ENCODE measurements at places on chromosomes 12 and 14.
A peak's percentile ranks its signal among the peaks of the same experiment; 100 is the strongest.

DNA sequence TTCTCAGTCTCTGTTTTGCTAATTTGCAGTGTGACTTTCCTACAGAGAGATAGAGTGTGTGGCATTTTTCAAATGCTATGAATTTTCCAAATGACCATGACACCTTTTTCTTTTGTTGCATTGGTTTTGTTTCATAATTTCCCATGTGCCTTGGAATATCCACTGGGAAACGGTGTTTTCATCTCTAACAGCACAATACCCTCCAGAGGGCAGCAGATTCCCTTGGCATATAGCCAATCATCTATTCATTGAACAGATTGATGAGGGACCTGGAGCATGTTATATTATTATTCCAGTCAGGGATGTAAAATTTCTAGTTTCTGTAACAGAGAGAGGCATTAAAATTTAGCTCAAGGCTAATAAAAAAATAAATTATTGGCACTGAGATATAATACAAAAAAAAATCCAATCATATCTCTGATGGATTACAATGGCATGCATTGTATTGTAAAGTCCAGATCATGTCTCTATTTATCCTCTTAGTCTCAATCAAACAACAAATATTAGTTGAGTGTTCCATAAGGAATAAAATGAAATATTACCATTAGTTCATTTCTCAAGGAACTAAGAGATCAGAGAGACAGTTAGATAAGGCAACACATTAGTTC is 29.6 kb upstream of the NTN4 start:
- DNase-seq, result no peak

GRCh38 chr14:61368781-61369453 is 47.5 kb downstream of the PRKCH start:
- DNase-seq, result no peak

GRCh38 chr12:47350062-47350408 is 270.3 kb upstream of the AMIGO2 start:
- DNase-seq, result no peak

DNA sequence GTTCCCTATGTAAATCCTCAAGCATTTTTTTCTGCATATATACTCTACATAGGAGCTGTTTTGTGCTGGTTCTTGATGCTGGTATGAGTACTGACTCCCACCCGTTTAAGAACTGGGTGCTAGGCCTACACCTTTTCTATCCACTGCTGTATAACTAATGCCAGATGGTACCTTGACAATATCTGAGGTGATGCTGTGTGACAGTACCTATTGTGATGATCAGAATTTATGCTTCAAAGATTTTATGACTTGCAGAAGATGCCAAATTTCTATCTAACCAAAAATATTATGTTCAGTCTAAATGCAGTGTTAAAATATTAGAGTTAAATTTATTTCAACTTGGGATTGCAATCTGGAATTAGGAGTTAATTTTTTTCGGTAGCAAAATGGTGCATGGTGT is 272.3 kb upstream of the NOVA1 start:
- no peak for DNase-seq

DNA sequence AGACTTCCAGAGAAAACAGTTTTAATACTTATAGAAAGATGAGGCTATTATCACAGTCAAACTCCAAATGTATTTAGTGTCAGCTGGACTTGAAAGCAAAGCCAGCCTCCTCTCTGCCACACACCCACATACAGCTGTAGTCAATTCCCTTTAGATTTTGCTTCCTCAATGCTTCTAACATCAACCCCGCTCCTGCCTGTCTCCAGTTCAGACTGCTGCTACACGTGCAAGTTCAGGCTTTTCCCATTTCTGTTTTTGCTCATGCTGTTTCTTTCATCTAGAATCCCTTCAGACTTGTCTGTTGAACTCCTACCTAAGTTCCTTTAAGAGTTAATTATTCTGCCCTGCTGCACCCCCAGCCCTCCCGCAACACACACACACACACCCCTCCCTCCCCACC is 380.0 kb downstream of the KCNH5 start:
- DNase-seq, result no peak

GRCh38 chr14:91647856-91648255 is 84.0 kb downstream of the CATSPERB start:
- DNase-seq, result no peak

DNA sequence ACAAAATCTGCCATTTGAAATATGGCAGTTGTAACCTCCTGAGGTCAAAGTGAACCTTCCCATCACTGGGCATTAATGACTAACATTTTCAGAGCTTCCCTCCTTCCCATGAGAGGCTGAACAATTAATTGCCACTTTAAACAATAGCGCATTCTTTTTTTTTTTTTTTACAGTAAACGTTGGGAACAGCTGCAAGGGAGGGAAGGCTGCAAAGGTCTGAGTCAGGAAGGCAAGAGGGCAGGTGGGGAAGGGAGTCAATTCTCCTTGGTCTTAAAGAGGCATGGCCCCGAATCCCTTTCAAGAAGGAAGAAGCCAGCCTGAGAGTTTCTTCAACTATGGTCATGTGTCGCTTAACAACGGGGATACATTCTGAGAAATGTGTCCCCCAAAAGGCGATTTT is 41.0 kb upstream of the PLEKHG3 start:
- no peak for DNase-seq

GRCh38 chr14:95236221-95236620 is 78.9 kb upstream of the DICER1 start:
- no peak for DNase-seq

- DNase-seq, result peak; percentile 50
Measured at GRCh38 chr14:22980672-22981089, 1.7 kb downstream of the AJUBA start.

GRCh38 chr14:53622447-53622846 is 334.2 kb downstream of the BMP4 start:
- no peak for DNase-seq

DNA sequence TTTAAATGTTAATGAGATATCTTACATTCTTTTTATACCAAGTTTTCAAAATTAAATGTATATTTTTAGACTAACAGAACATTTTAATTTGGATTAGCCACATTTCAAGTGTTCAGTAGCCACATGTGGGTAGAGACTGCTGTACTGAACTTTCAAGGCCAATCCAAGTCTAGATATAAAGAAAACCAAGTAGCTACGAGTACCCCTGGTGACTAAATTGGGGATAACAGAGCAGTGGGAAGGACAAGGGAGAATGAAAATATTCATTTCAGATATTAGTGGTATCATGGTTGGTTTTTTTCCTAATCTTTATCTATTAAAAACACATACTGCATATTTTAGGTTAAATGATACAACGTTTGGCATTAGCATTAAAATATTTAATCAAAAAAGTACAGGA is 69.4 kb upstream of the RHOJ start:
- no peak for DNase-seq

GRCh38 chr14:105203057-105203531 is 22.0 kb upstream of the NUDT14 start:
- peak; percentile 79 for DNase-seq

DNA sequence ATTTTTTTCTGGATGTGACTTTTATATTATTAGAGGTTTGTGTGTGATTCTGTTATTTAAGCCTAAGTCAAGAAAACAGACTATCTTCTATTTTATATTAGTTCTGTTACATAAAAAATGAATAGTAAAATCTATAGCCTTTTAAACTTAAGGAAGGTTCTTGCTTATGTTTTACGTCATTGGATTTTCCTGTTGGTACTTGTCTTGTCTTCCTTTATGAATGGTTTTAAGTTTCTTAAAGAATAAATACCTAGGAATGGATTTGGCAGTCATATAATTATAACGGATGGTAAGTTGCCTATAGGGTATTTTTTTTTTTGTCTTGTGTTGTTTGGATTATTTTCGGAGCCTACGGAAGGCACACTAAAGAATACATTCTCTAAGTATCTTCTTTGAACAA is 161.8 kb upstream of the PTPRQ start:
- DNase-seq, result no peak

DNA sequence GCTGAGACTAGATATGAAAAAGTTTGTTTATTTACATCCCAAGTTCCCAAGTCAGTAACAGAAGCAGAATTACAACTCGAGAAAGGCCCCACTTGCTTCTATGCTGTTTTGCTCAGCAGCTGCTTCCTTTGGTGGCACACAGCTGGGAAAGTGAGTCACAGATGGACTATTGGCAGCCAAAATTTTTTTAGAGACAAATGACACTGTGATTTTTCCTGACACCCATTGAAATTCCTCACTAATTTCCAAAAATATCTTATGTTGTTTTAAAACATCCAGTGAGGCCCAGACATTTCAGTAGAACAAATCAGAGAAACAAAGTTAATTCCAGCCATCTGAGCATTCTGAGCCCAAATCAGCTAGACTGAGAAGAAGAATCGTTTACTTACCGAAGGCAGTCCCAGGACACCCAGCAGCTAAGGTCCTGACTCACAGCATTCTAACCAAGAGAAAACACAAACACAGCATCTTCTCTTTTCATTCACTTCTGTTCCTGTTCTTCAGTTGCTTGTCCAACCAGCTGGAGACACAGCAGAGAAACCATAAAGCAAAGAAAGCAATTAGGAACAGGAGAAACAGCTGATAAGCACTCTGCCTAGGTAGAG is 188.3 kb downstream of the DAD1 start:
- no peak for DNase-seq

DNA sequence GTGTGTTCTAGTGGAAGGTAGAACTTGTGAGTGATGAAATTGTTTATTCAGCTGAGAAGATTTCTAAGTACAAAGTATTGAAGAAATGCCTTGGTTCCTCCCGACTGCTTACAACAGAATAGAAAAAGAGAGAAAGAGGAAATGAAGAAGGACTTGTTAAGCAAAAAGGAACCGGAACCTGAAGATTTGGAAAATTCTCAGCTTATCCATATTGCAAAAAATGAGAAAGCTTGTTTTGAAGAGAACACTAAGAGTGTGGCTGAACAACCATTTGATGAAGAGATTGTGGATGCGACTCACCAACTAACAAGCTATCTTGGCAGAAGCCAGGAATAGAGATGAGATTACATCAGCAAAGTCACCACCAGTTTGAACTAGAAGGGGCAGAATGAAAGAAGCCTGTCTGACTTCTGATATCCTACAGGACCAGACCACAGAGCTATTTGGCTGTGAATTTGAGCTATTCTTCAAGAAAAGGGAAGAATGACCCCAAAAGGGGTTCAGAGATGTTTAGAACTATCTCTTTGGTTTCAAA is 15.1 kb downstream of the NDUFA9 start:
- no peak for DNase-seq

DNA sequence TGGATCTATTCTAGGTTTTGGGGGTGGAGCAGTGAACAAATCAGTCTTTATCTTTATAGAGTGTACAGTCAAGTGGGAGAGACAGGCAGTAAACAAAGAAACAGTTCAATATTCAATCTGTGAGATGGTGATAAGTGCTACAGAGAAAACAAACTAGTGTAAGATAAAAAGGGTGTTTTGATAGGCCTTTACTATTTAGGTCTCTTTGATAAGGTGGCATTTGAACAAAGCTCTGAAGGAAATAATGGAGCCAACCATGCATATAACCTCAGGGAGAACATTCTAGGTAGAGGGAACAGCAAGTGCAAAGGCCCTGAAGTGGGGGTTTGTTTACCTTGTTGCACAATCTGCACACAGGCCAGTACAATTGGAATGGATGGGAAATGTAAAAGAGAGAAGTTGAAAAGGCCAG is 47.3 kb downstream of the PTPN11 start:
- DNase-seq, result no peak

GRCh38 chr14:56358275-56358674 is 221.3 kb upstream of the TMEM260 start:
- DNase-seq, result no peak

GRCh38 chr14:53942970-53943750 is 13.5 kb downstream of the BMP4 start:
- no peak for DNase-seq

GRCh38 chr14:60958146-60958545 is 22.7 kb downstream of the TRMT5 start:
- DNase-seq, result no peak

GRCh38 chr12:65696227-65696626 is 128.1 kb upstream of the HMGA2 start:
- DNase-seq, result no peak

DNA sequence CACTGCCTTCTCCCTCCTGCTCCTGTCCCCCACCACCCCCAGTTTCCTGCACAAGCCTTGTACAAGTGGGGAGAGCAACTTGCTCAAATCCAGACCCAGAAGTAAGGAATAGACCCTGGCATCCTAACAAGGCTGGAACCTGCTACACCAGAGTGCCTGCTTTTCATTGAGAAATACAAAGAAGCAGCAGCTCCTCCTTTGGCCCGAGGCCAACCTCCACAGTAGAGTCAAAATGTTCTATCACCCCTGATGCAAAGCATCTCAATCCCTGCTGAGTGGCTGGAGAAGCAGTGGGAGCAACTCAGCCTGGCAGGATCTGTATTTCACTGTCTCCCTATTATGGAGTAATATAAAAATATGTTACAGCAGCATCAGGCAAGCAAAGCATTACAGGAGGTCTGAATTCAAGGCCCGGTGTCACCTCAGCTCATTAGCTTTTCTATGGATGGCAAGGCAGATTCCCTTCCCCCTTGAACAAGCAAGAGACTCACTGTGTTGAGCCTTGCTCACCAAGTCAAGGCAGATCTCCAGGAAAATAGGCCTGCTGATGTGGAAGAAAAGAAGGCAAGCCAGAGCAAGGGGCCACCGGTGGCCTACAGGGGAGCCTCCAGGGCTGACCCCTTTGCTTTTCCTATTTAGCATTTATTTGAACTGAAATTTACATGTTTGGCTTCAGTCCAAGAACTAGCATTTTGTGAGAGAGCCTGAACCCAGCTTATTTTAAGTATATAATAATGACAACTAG is 186.3 kb upstream of the EGLN3 start:
- no peak for DNase-seq

GRCh38 chr12:95216711-95217376 is 423 bp downstream of the FGD6 start:
- no peak for DNase-seq

- DNase-seq, result no peak
Measured at GRCh38 chr14:49951691-49952345, 58.9 kb downstream of the ARF6 start.

DNA sequence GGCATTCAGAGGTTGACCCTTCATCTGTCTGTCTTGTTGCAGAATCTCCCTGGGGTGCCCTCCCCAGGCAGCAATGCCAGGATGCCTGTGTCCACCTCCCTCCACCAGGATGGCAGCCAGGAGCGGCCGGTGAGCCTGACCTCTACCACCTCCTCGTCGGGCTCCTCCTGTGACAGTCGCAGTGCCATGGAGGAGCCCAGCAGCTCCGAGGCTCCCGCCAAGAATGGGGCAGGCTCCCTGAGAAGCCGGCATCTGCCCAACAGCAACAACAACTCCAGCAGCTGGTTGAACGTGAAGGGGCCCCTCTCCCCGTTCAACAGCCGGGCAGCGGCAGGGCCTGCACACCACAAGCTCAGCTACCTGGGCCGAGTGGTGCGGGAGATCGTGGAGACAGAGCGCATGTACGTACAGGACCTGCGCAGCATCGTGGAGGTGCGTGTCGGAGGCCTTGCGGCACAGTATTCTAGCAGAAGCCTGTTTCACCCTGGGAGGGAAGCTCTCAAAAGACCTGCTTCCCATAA is 23.4 kb downstream of the PLEKHG3 start:
- DNase-seq, result no peak

GRCh38 chr14:104787736-104788135 is 7.8 kb downstream of the AKT1 start:
- DNase-seq, result no peak

Measured in stimulated activated CD4-positive, alpha-beta T cell treated with anti-CD3 and anti-CD28 coated beads, Interleukin-2, amount 100 ng/mL, for 24 hours (primary cell).